ENCODE measurements at places on chromosomes 5 and 9. TPM values are rescaled to one million over a fixed set of nuclear protein-coding genes. Genes with fewer than 3 reads are reported as not detected.

Gene ATG10
- total RNA-seq: 13.4 TPM

Gene SPINK13
- not detected for total RNA-seq

Gene CDC20B
- not detected for total RNA-seq

Gene TARS1
- total RNA-seq: 307 TPM

Gene STARD4
- total RNA-seq: 240 TPM

Gene OBP2B
- not detected for total RNA-seq

Gene MRPS27
- 60.9 TPM for total RNA-seq

Gene STPG3
- total RNA-seq: not detected

Gene PDCD1LG2
- total RNA-seq: 8.3 TPM

Gene CXCL14
- total RNA-seq: 0.97 TPM

Measured in smooth muscle cell of the umbilical artery (primary cell).